GDM1 (cell line): ENCODE measurements at places on chromosomes 5 and 9.

- DNase-seq = no peak
These were observed 111.3 kb downstream of the OLFM1 start for GRCh38 chr9:135198586-135199285.

GRCh38 chr5:89292487-89292886, 409.5 kb upstream of the MEF2C start:
- DNase-seq = no peak

DNA sequence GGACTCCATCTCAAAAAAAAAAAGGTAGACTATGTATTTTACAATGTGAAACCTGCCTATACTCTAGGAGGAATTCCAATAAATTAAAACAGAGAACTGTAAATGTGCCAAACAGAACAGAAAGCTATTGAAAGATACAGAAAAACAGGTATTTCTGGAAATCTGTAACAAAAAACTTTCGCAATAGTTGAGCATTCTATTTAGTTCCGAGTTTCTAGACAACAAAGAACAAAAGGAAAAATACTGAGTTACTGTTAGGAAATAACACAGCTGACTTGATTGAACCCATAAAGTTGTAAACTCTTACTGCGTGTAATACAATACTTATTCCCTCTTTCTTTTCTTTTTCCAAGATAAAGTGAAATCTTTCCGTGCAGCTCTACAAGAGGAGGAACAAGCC, 18.6 kb downstream of the DIMT1 start:
- DNase-seq = no peak

DNA sequence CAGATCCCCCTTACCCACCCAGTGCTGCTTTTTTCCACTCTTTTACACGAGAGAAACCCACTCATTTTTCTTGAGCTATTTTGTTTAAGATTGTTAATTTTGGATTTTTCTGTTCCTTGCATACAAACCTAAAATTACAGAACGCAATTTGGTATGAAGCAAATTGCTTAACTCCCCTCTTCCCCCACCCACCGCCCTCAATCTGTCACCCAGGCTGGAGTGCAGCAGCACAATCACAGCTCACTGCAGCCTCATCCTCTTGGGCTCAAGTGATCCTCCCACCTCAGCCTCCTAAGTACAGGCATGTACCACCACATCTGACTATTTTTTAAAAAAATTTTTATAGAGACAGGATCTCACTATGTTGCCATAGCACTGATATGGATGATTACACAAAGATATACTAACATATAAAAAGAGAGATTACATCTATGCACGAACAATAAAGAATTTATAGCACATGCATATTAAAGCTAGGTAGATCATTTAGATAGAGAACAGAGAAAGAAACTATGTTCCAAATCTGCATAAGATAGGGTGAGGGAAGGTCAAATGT, 203.6 kb downstream of the PIK3R1 start:
- no peak for DNase-seq

GRCh38 chr9:137820161-137820855, 57.3 kb upstream of the CACNA1B start:
- DNase-seq = no peak

DNA sequence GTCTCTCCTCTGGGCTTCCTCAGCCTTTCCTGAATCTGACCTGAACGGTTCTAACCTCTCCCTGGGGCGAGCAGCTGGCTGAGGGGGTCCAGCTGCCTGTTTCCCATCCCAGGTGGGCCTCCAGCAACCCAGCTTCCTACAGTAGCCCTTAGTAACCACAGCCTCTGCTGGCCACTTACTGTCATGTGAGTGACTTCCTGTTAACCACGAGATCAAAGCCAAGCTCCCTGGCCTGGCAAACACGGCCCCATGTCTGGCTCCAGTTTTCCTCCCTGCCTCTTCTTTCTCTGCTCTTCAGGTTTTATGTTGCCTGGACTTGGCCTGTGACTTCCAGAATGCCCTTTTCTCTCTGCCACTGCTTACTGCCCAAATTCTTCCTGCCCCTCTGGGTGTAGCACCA, 47.2 kb upstream of the DAB2IP start:
- DNase-seq = no peak

DNA sequence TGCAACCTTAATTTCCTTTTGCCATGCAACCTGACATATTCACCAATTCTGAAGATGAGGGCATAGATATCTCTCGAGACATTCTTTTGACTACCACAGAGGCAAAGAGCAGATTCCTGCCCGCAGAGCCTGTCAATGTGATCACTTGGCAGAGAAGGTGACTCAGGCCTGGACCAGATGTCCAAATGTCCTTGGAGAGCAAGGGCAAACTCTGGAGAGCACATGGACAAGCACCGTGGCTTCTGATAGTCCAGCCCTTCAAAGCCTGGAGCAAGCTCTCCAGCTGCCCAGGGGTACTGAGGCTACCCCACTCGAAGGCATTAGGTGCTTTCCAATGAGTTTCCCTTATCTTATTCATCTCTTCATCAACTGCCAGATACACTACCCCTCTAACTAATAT, 50.4 kb upstream of the ALDH1B1 start:
- DNase-seq = no peak

DNA sequence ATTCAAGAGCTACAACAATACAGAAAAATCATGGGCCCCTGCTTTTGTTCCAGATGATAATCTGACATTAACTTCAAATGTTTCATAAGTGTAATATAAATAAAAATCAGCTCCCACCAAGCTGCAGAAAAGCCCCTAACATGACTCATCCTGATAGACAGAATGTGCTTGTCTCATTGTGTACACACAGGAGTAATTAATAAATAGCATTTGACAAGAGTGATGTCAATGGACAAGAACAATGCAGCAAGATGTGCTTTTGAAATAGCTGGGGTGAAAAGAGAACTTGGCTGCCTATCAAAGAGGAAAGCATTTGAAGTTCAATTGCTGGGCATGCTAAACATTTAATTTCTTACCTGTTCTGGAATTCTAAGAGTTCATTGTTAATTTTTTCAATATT, 79.2 kb downstream of the DNAH5 start:
- DNase-seq = no peak

DNA sequence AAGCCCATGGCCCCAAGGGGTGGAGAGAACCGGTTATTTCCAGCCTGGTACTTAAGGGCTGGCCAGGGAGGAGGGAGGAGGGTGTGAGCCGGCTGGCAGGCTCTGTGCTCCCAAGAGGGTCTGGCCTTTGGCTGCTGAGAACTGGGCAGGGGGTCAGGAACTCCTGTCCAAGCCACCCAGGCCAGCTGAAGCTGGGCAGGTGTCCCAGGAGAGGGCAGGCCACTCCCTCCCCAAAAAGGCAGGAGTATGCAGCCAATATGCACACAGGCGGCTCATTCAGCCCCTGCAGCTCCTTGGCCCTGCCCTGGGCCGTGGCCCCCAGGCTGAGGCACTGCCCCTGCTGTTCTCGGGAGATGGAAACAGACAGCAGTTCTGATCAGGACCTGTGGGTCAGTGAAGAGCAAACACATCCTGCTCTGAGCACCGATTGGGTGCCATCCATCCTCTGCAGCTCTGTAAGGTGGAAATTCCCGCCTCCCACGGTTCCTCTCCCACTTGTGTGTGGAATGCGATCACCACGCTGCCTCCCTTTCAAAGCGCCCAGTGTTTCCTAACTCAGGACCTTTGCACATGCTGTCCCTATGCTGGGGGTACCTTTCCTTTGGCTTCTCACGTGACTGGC, 17.1 kb upstream of the KIF12 start:
- no peak for DNase-seq

DNA sequence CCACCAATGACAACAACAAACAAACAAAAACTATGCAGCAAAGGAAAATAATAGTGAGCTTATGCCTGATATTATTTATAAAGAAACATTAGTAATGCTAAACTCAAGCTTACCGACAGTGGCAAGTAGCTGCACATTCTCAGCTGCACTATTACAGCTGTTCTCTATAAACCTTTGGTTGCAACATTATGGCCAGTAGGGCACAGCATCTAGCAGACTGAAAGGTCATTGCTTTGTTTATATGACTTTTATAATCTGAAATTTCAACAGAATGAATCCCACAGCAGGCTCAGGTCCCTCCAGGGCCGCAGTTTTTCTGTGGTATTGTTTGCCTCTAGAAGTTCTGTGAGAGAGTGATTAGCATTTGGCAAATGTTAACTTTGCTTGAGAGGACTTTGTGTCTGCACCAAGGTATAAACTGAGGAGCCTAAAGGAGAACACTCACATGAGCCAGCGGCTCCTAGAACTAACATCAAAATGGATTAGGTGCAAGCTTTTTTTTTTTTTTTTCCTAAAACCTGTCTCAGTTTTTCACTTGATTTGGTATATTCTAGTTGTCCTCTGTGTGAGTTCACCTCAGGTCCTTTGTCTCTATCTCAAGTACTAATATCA, 58.3 kb downstream of the IZUMO3 start:
- DNase-seq = no peak
